ENCODE measurements at places on chromosomes 1 and 21.

DNA sequence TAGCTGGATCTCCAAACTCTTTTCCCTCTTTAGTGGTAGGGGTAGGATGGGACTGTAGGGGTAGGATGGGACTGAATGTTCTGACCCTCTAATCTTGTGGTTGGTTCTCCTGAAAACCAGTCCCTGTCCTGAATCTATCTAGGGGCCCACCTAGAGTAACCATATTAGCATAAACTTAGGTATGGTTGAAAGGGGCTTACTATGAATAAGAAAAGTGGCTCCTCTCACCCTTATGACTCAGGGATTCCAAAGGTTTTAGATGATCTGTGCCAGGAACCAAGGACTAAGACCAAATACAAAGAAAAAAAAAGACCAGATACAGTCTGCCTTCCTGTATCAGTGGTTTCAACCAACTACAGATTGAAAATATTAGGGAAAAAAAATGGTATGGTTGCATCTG, 28.9 kb downstream of the RNF2 start:
- no peak for DNase-seq

GRCh38 chr1:99986656-99987225, 16.9 kb downstream of the SLC35A3 start:
- no peak for DNase-seq

- DNase-seq = no peak
These were observed 10.0 kb downstream of the CLDN19 start for GRCh38 chr1:42730002-42730401.

DNA sequence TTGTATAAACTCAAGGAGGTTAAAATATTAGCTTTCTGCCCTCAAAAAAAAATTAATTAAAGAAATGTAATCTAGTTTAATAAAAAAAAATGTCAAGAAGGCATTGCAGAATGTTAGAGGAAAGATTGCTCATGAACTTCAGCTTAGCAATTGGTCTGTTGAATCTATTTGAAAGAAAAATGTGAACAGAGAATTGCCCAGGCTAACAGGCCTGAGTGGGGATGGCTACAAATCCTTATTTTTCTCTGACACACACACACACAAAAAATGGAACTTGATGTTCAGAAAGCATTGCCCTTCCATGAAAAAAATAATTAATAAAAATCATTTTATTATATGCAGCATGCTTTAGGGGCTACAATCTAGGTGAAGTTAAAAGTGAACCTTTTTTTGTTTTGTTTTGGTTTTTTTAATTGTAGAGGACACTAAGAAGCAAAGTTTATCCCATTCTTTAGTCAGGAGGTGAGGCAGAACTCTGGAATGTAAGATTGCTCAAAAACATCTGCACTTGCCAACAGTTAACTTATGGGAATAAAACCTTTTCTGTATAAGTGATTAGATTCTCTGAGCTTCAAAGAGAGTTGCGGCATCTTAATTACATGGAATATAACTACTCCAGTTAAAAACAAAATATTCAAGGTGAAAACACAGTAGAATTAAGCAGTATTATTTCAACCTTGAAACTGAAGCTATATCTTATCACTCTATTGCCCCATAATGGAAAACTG, 658.5 kb upstream of the ADGRL2 start:
- DNase-seq = no peak

- DNase-seq = no peak
These were observed 104.6 kb upstream of the F3 start for GRCh38 chr1:94646141-94646643.

DNA sequence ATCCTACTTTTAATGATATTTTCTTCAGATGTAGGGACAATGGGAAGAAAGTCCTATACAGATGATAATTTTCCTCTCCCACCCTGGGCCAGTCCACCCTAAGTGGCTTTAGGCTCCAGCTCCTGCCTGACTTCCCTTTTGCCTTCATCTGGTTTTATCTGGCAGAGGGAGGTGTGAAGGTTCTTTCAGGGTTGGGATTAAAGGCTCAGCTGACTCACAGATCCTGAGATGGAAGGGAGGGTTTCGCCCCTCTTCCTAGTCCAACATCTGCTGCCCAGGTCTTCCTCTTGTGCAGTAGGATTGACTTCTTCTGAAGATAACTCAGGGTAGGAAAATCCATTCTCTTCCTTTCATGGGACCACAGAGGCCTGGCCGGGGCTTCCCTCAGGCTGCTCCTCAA, 362.4 kb upstream of the KAZN start:
- no peak for DNase-seq

- no peak for DNase-seq
These were observed 126.5 kb downstream of the MATN1 start for GRCh38 chr1:30596891-30597290.

GRCh38 chr1:19861034-19861433, 21.2 kb upstream of the OTUD3 start:
- no peak for DNase-seq

GRCh38 chr1:230306169-230306568, 120.0 kb downstream of the PGBD5 start:
- DNase-seq = no peak

DNA sequence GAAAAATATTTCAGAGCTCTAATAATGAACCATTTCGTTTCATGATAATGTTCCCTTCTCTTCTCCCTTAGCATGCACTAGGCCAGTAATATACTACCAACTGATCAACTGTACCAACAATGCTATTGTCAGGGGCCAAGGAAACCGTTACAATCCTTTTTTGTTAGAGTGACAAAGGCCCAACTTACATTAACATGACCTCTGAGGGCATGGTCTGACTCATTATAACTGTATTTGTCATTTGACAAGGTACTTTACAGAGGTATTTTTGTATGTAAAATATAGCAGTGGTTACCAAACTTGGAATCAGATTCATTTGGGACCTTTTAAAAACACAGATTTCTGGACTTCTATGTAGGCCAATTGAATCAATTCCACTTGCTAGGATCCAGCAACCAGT, 102.6 kb upstream of the RRP15 start:
- no peak for DNase-seq

DNA sequence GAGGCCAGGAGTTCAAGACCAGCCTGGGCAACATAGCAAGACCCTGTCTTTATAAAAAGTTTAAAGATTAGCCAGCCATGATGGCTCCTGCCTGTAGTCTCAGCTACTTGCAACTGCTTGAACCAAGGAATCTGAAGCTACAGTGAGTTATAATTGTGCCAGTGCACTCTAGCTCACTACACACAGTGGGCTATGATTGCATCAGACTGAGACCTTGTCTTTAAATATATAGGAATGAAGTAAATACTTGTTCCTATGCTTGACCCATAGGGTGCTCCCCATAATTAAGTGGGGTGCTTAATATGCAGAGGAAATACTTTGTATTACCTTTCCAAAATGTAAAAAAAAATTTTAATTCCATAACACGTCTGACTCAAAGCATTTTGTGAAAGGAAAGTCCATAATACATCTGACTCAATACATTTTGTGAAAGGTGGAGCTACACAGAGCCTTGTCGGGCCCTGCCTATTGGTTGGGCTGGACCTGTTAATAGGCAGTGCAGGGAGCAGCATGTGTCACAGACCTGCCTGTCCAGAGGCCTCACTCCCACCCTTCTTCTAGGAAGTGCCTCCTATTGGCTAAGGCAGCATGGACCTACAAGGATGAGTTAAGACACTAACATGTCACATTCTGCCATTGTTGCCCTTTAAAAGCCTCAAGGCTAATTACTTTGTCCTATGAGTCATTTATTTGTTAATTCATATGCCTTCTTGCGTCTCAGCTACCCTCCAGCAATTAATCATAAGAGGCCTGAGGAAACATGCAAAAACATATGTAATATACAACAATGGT, 33.6 kb downstream of the CD58 start:
- DNase-seq = no peak

DNA sequence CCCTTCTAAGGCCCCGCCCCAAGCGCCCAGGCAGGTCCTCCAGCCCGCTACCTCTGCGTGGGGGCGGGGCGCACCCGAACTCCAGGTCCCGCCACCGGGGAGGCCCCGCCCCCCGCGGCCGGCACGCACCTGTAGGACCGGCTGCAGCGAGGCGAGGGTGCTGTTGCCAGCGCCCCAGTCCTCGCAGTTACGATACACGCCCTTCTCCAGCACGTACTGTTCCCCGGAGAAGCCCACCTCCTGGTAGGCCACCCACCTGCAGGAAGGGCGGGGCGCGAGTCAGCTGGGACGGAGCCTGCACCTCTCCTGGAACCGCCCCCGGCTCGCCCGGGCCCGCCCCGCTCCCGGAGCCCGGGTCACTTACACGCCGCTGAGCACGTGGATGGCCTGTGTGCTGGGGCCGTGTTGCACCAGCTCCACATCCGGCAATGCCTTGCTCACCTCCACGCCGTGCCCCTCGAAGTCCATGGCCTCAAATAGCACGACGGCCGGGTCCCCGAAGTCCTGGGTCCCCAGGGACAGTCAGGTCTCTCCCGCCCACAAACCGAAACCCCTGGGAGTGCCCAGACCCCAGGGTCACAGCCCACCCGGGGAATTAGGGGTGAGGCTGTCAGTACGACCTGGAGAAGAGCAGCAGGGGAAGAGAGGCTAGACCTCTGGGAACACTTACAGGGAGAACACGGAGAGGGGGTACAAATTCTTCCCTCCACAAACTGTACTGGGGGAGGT, 17.3 kb downstream of the CRYBG2 start:
- peak; percentile 92 for DNase-seq

- DNase-seq = no peak
These were observed 49.8 kb downstream of the GREM2 start for GRCh38 chr1:240562111-240562590.

DNA sequence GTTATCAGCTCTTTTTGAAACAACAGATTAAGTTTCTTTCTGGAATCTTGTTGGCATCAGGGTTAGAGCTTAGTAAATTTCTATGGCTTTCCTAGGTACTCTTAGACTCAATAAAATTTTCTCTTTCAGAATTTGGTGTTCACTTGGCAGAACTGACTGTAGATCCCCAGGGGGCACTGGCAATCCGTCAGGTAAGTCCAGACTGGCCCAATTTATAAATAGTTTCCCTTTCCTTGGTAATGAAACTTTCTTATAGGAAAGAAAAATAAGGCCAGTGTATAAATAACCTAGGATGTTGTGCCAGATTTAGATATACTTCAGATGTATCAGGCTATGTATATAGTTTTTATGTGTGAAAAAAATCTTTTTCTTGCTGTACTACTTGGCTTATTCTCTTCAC, 18.2 kb downstream of the IPO9 start:
- DNase-seq = no peak
